Aorta (tissue), 5 donors: ENCODE measurements at places on chromosomes 2 and 18. TPM values are rescaled to one million over a fixed set of nuclear protein-coding genes. Genes with fewer than 3 reads are reported as not detected.

SIX2 gene
- 1.7 TPM for total RNA-seq

RGPD4 gene
- 0.33 TPM for total RNA-seq

VRK2 gene
- total RNA-seq: 21.9 TPM

FAM124B gene
- 4.8 TPM for total RNA-seq

GREB1L gene
- total RNA-seq: 5.1 TPM

CENPA gene
- total RNA-seq: 1.2 TPM

CNTNAP5 gene
- not detected for total RNA-seq

SLC5A7 gene
- not detected for total RNA-seq

CRYGC gene
- total RNA-seq: not detected

SIGLEC15 gene
- 1.2 TPM for total RNA-seq

CAPN13 gene
- total RNA-seq: not detected

CCNYL1 gene
- 37.1 TPM for total RNA-seq

DNA sequence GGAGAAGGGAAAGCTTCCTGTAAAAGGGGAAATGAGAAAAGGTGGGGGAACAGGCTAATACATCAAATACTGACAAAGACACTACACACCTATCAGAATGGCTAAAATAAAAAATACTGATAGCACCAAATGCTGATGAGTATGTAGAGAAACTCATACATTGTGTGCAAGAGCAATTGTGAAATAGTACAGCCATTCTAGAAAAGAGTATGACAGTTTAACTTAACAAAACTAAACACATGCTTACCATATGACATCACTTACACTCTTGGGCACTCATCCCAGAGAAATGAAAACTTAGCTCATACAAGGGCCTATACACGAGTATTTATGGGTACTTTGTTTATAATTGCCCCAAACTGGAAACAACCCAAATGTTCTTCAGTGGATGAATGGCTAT, 53.4 kb downstream of the ZNF638 start:
- no peak for DNase-seq

DNA sequence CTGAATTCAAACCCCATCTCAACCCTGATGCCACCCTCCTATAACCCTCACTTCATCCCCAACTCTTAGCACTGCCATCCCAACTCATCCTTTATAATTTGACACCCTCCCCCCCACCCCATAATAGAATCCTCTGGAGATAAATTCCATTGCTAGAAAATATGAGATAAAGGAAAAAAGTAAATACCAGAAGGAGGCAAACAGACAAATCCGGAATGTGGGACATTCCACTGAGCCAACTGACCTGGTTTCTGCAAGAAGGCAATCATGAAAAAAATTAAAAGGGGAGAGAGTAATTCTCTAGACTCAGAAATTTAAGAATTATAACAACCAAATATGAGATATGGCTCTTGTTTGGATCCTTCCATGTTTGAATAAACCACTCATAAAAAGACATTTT, 132.4 kb downstream of the CYP26B1 start:
- no peak for DNase-seq

- DNase-seq: no peak
Measured at GRCh38 chr18:79879566-79879965, 71.9 kb downstream of the SLC66A2 start.

- DNase-seq: no peak
Measured at GRCh38 chr18:36897253-36897652, 68.3 kb downstream of the KIAA1328 start.

DNA sequence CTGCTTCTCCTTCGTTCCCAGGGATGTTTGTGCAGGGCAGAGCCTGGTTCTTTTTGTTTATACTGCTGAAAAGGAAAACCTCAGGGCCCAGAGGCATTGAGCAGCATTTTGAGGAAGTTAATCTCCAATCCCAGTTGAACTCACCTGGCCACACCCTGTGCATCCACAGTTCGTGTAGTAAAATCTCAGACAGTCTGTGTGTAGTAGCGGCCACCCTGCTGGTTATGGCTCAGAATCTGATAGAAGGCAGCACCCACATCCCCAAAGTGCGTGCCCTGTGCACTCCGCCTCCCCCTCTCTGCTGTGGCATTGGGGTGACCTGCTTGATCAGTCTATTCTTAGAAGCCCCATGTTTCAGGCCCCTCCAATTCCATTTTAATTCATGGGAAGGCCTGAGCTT, 10.9 kb downstream of the TRIB2 start:
- no peak for DNase-seq

DNA sequence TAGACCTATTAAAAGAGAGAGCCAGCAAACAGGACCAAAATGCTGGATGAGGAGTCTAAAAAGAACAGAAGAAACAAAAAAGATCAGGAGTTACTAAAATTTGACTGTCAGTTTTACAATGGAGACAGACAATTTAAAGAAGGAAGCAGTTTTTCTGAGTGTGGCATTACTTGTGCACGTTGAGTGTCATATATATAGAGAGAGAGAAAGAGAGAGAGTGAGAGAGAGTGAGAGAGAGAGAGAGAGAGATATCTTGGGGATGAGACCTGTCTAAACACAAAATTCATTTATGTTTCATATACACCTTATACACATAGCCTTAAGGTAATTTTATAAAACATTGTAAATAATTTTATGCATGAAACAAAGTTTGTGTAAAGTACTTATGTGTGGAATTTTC, 2.1 kb upstream of the GALNT3 start:
- no peak for DNase-seq

- no peak for DNase-seq
Measured at GRCh38 chr2:172704072-172704936, 31.3 kb upstream of the RAPGEF4 start.

DNA sequence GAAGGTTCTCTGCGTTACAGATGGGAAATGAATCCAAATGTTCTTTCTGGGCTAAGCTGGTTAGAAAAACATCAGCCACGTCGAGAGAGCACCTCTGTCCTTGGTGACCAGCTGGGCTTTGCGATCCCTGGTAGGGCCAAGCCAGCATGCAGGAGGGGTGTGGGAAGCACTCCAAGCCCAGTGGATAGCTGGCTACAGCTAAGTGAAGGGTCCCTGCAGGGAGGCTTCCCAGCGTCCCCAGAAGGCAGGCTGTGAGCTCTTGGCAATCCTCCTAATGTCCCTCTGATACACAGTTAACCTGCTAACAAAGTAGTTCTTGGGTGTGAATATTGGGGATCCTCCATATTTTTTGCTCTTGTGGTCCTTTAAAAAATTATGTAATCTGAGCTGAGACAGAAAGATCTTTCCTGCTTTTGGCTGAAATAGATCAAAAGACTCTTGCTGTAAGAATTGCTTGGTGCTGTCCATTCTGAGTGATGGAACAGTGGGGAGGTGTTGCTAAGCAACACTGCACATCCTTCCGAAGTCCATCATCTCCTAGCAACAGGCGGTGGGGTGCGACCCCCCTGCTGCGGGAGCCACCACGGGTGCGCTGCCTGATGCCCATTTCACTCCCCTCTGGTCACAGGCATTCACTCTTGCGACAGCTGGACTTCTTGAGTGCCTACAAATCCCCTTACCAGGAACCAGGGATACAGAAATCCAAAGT, 88.5 kb upstream of the UXS1 start:
- DNase-seq: no peak

- DNase-seq: no peak
Measured at GRCh38 chr2:185643434-185643833, 95.2 kb upstream of the FSIP2 start.

DNA sequence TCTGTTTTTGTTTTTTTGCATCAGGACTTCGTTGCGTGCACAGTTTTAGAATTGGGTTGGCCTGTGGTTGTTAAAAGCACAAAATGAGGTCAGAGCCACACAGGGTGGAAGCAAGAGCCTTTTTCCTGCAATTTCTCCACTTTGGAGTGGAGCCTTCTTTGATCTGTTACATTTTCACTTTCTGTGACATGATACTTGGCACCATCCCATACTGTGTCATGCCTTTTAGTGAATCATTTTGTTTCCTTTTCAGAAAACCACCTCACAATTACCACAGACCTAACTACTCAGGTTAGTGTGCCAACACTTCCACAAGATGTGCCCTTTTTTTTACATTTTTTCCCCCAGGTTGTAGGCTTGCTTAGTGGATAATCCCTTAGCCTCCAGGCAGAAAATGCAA, 32.5 kb downstream of the MERTK start:
- no peak for DNase-seq

- DNase-seq: no peak
Measured at GRCh38 chr2:207162316-207162715, 3.4 kb downstream of the KLF7 start.

- DNase-seq: no peak
Measured at GRCh38 chr18:48006415-48007175, 76.1 kb upstream of the SMAD2 start.

DNA sequence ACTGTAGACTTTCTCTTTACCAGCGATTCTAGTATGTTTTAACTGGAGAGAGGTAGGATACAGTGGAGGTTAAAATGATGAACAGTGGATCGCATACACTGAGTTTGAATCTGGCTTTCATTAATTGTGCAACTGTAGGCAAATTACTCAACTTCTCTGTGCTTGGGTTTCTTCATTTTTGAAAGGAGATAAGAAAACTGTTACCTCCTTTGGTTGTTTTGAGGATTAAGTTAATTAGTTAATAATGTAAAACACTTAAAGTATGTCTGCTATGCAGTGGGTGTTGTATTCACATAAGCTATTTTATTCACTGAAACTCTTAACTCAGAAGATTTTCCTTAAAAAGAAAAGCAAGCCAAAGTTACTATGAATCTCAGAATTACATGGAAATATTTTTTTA, 111.8 kb upstream of the CYP20A1 start:
- DNase-seq: no peak

DNA sequence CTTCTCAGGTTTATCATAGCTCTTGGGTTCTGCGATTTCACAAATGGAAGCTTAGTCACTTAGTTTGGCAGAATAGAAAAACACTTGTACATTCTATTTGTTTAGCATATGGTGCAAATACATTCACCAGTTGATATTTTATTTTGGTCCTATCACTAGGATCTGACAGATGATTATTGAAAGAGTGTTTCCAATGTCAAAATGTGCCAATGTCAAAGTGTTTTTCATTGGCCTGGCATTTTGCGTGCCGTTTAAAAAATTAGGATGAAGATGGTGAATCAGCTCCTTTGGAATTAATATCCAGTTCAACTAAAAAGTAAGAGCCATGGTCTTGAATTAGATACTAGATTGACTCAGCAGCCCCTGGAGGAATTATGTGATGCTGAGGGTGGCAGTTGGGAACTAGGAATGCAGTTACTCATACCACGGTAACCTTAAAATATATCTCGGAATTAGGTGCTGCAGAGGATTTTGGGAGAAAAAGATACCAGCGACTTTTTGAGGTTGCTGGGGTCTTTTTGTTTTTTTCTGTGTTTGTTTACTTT, 87.0 kb downstream of the SPHKAP start:
- DNase-seq: no peak

GRCh38 chr18:55839343-55839742, 251.4 kb upstream of the TCF4 start:
- DNase-seq: no peak

DNA sequence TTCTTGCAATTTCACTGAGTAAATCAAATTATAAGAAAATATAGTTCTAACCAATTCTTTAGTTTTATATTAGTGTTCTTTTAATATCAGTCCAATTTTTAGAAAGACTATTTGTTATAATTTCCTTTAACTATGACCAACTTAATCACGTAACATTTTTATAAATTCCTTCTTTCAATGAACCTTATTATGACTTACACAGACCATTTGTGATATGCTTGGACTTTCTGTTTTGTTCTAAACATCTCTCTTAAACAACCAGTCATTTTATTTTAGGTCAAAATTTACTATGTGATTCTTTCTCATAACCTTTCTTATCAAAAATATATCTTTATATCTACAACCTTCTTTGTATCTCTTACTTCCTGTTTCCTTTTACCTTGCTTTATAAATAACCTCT, 39.5 kb upstream of the DYNAP start:
- DNase-seq: no peak

- DNase-seq: no peak
Measured at GRCh38 chr2:197813093-197813787, 8.8 kb downstream of the PLCL1 start.

- DNase-seq: no peak
Measured at GRCh38 chr2:1771626-1772280, 27.4 kb upstream of the PXDN start.
